ENCODE measurements at places on chromosomes 2 and 18.

DNA sequence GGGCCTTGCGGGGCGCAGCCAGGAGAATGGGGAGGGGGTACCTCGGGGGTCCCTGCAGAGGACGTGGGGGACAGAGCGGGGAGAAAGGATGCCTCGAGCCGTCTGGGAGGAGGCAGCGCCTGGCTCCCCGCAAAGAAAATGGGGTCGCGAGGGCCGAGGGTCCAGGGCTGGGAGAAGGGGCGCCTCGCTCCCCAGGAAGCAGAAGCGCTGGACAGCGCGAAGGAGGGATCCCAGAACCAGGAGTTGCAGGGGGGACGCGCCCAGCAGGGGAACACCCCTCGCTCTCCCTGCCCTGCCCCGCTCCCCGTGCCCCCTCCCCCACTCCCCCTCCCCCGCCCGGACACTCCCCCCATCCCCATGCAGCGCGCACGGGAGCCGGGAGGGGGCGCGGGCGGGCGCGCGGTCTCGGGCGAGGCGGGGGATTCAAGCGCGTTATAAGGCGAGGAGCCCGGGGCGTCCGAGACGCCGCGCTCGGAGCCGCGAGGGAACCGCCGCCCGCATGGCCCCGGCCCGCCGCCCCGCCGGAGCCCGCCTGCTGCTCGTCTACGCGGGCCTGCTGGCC, at the start of gene ERFE:
Gene ERFE, plus strand, starts transcription at position 462 of the 562 bp plus-strand sequence. Its CDS starts 38 bp downstream, at position 500.
- DNase-seq, result peak; percentile 25

- no peak for DNase-seq
Measured at GRCh38 chr18:3599861-3600260, 149.9 kb downstream of the TGIF1 start.

- DNase-seq, result no peak
Measured at GRCh38 chr2:200322607-200323006, 16.1 kb downstream of the SPATS2L start.

DNA sequence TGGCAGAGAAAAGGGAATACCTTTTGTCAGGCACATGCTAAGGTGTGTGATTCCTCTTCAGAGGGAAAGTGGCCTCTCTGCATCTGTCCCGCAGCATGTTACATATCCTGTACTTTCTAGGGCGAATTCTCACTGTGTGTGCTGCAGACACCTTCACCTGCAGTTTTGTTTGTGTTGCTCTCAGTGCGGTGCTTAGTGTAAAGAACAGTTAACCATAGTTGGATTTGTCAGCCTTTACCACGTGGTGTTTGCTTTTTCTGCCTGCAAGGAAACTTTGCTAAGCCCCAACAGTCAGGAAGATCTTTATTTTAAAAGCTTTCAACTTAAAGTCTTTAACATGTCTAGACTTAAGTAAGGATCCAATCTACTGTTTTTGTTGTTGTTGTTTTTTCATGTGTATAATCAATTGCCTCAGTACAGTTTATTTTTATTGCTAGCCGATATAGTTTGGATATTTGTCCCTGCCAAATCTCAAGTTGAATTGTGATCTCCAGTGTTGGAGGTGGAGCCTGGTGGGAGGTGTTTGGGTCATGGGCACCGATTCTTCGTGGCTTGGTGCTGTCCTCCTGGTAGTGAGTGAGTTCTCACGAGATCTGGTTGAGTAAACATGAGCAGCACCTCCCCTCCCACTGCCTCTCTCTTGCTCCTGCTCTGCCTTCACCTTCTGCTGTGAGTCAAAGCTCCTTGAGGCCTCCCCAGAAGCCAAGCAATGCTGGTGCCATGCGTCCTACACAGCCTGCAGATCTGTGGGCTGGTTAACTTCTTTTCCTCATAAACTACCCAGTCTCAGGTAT, 90.6 kb downstream of the SNTG2 start:
- no peak for DNase-seq

GRCh38 chr2:144832048-144832447, 312.1 kb upstream of the ZEB2 start:
- DNase-seq, result no peak

- DNase-seq, result no peak
Measured at GRCh38 chr18:76274468-76275289, 220.4 kb downstream of the ZNF516 start.
